ENCODE measurements at places on chromosomes 5 and 9.

DNA sequence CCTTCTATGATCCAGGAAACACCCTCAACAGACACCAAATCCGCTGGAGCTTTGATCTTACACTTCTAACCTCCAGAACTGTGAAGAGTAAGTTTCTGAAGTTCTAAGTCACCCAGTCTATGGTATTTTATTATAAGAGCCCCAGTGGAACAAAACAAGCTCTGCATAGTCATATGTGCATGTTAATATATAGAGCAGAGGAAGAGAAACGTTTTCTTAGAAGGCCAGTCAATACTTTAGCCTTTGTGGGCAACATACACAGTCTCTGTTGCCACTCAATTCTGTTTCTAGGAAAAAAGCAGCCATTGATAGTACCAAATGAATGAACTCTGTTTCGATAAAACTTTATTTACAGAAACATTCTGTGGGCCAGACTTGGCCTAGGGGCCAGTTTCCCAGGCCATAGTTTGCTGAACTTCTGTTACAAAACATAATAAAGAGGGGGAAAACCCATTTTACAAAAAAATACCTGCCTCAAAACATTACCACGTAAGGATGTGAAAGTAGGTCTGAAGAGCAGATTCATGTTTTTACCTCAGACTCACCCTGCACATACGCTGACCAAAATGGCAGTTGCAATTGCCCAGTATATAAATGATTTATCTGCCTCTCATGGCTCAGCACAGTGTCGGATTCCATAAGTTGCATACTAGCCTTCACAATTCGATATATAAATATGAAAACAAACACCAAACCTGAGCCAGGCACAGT is 350.5 kb downstream of the SLIT3 start:
- DNase-seq: no peak

GRCh38 chr5:102581011-102581410 is 82.2 kb upstream of the SLCO6A1 start:
- DNase-seq: no peak

DNA sequence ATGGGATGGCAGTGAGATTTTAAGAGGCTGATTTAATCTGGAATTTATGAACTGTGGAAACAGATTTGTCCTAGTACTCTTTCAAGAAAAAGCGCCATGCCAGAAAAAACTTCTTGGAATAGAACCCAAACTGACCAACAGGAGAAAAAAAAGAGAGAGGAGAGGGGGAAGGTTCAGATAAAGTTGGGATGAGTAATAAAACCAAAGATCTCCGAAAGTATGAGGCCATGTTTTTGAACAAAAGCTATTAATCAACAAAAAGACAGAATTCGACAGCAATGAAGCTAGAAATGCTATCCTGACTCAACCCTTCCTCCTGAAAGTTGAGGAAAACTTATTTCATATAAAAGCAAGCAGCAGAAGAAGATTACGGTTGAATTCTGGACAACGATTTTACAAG is 135.5 kb downstream of the CEMIP2 start:
- DNase-seq: no peak

DNA sequence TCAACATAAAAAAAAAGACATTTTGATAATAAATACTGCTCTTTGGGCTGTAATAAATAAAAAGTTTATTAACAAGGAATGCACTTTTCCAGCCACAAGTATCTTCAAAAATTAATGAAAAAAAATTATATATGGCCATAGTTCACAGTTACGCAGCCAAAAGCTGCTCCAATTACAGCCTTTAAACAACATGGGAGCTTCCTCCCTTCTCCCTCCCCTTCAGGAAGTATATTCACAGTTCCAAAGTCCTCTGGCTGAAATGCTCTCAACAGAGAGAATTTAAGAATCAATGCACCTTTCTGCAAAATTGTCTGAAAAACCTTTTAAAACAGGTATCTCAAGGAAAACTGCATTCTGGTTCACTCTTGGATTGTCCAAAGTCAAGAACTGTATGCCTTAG is 5.9 kb downstream of the PLK2 start:
- DNase-seq: no peak

GRCh38 chr9:105191508-105192121 is 52.8 kb upstream of the SLC44A1 start:
- DNase-seq: no peak

DNA sequence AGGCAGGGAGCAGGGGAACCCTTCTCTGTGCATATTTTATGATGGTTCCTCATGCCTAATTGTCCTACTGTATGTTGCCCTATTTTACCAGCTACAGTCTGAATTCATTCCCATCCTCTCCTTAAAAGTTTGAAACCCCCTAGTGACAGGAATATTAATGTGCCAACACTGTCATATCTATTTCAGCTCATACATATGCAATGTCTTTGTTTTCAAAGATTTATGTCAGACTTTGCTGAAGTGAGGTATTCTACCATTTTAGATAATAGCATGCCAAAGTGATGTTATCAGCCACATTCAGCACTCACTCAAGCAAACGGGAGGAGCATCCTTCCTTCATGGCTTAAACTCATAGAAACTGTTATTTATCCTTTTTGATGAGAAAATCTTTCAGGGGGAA is 696.5 kb downstream of the NR2F1-AS1 start:
- DNase-seq: no peak

DNA sequence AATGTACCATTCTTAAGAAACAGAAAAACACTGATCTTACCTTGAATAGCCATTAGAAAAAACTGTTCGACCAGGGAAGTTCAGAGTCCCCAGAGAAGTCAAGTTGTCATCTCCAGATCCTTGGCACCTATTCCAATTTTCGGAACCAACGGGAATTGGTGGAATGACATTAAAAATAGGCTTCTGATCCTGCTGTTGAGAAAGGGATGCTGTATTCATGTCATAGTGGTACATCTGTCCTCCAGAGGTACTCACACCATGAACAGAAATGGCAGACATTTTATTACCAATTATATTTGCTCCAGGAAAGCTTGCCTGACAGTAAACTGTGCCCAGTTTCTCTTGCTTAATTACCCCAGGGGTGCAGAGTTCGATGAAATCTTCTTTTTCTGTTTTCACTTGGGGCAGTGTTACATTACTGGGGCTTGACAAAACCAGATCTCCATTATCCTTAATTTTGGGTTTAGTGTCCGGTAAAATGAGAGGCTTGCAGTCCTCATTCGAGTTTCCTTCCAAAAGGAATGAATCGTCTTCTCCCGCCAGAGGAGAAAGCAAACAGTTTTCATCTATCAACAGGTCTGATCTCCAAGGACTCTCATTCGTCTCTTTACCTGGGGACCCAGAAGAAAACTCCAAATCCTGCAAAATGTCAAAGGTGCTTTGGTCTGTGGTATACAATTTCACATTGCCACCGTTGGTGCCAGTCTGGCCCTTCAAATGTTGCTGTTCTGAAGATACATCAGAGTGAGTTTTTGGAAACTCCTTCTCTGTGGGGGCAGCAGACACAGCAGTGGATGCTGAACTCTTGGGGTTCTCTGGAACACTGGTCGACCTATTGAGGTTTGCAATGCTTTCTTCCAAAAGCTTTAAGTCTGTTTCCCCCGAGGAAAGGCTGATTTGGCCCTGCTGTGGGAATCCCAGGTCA is 3.6 kb downstream of the NR3C1 start:
- no peak for DNase-seq

DNA sequence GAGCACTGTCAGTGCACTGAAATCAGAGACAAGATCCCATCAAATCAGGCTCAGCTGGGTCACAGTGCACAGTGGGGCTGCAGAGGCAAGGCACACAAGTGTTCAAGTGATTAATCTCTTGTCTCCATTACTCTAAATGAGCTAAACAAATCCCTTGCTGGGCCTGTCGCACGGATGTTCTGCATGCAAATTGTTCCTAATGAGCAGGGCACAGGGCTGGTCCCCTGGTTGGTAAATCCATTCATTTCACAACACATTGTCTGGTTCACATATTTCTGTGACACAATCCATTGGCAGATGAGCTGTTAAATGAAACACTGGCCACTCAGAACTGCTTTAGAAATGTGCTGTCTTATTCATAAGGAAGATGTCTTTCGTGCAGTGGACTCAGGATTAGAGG is 167.9 kb upstream of the BRINP1 start:
- DNase-seq: no peak

DNA sequence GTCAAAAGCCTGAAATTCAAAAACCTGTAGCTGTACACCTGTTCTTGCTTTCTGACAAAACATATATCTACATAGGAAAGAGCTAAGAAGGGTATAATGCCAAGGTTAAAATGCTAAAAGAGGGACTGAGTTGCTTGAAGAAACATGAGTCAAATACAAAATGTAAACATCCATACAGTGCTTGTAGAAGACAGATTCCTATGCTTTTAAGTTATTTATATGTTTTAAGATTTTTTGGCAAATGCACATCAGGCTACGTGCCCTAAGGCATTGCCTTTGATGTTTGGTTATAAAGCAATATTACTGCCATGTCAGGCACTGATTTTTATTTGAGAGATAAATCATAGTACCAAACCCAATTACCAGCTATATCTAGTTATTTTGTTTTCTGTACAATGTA is 269.0 kb downstream of the EDIL3 start:
- DNase-seq: no peak

DNA sequence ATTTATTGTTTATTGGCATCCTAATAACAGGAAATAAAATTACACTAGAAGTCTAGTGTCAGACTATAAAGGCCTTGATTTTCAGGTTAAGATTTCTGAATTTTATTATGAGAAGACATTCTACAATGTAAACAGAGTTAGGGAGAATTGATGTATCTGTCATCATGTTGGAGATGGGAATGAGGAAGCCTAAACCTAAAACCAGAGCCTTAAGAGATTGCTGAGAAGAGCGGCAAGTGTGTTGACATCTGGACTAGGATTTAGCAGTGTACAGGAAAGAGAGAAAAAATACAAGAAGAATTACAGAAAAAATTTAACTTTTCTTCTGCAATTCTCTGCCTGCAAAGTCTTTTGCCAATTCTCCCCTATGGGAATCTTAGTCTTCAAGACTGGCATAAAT is 525.5 kb downstream of the NR2F1-AS1 start:
- DNase-seq: no peak

GRCh38 chr9:81150016-81150625 is 539.2 kb downstream of the TLE1 start:
- no peak for DNase-seq

GRCh38 chr5:140042393-140042642 is 781 bp downstream of the NRG2 start:
- DNase-seq: peak; percentile 29

DNA sequence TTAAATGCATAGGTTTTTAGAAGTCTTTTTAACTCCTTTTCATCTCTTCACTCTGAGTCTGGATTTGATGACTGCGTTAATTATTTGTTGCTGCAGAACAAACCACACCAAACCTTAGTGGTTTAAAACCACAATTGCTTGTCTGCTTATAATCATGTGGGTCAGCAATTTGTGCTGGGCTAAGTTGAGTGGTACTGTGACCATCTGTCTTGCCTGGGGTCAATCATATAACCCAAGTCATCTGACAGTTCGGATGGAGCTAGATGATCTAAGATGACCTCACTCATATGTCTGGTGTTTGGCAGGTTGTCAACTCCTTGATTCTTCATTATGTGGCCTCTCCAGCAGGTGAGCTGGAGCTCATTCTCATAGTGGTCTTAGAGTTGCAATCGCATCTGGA is 219.1 kb upstream of the ELAVL2 start:
- DNase-seq: no peak

DNA sequence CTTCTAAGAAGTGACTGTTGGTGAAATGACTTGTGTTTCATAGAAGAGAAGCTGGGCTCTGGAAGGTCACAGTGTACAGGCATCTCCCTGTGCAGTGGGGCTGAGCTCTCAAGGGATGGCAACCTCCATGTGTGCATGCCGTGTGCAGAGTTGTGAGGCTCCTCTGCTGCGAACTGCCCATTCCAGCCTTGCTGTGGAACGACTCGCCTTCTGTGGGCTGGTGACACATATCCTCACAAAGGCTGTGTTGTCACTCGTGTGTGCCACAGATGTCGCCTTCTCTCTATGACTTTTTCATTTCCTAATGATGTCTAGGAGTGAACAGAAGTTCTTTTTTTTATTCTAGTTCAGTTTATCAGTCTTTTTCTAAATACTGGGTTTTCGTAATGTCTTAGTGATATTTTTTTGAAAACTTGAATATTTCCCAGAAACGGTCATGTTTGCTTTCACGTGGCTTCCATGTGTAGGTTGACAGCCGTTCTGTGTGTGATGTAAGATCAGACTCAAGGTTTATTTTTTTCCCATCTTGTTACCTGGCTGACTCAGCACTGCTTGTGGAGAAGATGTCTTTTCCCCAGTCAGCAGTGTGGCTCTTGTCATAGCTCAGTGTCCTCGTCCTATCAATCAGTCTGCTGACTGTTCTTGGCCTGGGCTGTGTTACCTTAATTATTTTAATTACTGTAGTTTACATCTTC is 57.3 kb upstream of the CACNA1B start:
- peak; percentile 20 for DNase-seq

DNA sequence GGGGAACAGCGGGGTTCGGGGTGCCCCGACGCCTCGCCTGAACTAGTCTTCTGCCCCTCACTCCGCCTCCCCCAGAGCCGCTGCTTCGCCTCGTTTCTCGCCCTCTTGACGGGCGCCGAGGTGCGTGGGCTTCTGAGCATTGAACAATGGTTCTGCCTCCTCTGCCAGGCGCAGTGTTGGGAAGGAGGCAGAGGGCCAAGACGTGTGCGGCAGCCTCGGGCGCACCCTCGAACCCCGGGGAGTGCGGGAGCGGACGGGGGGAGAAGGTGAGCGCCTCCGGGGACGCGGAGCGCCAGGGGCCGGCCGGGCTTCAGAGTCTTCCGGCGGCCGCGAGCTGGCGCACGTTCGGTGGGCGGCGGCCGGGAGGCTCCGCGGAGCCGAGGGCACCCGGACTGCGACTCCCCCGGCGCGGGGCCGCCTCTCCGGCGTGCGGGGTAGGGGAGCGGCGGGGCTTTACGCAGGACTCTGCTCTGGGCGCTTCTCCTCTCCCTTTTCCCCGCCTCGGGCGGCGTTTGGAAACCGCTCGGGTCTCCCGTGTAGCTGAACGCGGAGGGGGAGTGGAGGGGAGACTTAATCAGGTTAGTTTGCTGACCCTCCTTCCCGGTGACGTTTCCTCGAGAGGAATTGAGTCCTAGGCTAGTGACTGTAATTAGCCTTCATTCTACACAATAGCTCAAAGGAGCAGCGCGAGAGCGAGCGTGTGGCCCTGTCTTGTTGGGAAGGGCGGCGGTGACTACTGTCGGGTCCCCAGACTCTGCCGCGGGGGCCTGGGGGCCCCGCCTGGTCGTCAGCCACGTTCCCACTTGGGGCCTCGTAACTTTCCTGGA is 1.1 kb downstream of the VLDLR start:
- DNase-seq: peak; percentile 3

DNA sequence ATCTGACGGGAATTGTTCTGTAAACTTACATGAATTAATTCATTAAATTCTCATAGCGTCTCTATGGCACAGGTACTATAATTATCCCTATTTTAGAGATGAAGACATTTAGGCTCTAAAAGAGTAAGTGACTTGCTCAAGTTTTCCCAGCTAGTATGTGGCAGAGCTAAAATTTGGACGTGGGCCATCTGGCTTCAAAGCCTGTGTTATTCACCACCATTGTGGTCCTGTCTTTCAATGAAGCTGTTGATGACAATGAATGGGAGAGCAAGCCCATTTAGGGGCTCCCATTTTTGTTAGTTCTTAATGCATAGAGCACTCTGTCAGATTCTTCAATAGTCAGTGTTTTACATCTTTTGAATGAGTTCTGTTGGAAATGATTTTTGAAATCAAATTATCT is 236.0 kb upstream of the CD180 start:
- no peak for DNase-seq

Data from HT1080 (cell line).